Activated CD4-positive, alpha-beta T cell treated with anti-CD3 and anti-CD28 coated beads, Interleukin-2, amount 10 ng/mL, durations not matched to agents 24 days and 14 days (primary cell): ENCODE measurements at places on chromosomes 3 and 15. TPM values are rescaled to one million over a fixed set of nuclear protein-coding genes. Genes with fewer than 3 reads are reported as not detected.

Gene OXTR
- total RNA-seq: 0.70 and 0.78 TPM in 2 replicates

Gene ZDHHC3
- 42.0 and 46.2 TPM in 2 replicates for total RNA-seq

Gene CCDC33
- not detected in 2 replicates for total RNA-seq

Gene CFAP100
- total RNA-seq: not detected in 2 replicates

Gene CXCR6
- 15.2 TPM in 2 replicates for total RNA-seq

Gene ASB14
- not detected in 2 replicates for total RNA-seq

Gene MYO5A
- 19.8 and 23.7 TPM in 2 replicates for total RNA-seq

Gene MCF2L2
- total RNA-seq: 4.2 and 4.8 TPM in 2 replicates

Gene SLC35G2
- 3.4 and 3.8 TPM in 2 replicates for total RNA-seq

Gene KCNMB3
- 0.19 and 0.70 TPM in 2 replicates for total RNA-seq

Gene ZNF620
- total RNA-seq: 4.9 and 5.6 TPM in 2 replicates

Gene AQP9
- 0.26 TPM in 2 replicates for total RNA-seq

DNA sequence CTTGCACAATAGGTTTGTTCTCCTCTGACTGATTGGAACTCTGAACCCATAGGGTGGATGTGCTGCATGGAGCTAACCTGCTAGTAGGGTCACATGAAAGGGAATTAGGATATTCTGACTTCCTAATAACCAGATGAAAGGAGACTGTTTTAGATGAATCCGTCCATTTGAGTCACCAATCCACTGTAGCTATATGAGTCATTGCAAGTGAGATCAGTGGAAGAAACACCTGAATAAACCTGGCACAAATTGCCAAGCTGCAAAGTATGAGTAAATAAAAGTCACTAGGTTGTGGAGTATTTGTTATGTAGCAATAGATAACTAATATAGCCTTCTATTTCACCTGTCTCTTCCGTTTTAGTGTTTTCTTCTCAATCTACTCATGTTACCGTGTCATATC is 584.4 kb downstream of the PDCD6IP start:
- DNase-seq: no peak
- H3K4me3 ChIP-seq: no peak overlapping the region
- no peaks in the 10 kb centered on the region for H3K27me3 ChIP-seq
- no peaks in the 10 kb centered on the region for H3K36me3 ChIP-seq
- H3K4me1 ChIP-seq: no peaks in the 10 kb centered on the region
- H3K27ac ChIP-seq: no peak overlapping the region

- no peaks in the 10 kb centered on the region for H3K36me3 ChIP-seq
- no peak for DNase-seq
- no peaks in the 10 kb centered on the region for H3K4me1 ChIP-seq
- H3K4me3 ChIP-seq: no peak overlapping the region
- no peak overlapping the region for H3K27ac ChIP-seq
- H3K27me3 ChIP-seq: peaks cover 12% of the 10 kb centered on the region
These were observed 249.9 kb downstream of the CADPS start for GRCh38 chr3:62625268-62625667.

- peaks cover 1% of the 10 kb centered on the region for H3K27me3 ChIP-seq
- H3K4me3 ChIP-seq: no peak overlapping the region
- DNase-seq: no peak
- peaks cover 14% of the 10 kb centered on the region for H3K4me1 ChIP-seq
- H3K27ac ChIP-seq: no peak overlapping the region
- no peaks in the 10 kb centered on the region for H3K36me3 ChIP-seq
These were observed 29.5 kb downstream of the GALNT15 start for GRCh38 chr3:16203671-16204629.

DNA sequence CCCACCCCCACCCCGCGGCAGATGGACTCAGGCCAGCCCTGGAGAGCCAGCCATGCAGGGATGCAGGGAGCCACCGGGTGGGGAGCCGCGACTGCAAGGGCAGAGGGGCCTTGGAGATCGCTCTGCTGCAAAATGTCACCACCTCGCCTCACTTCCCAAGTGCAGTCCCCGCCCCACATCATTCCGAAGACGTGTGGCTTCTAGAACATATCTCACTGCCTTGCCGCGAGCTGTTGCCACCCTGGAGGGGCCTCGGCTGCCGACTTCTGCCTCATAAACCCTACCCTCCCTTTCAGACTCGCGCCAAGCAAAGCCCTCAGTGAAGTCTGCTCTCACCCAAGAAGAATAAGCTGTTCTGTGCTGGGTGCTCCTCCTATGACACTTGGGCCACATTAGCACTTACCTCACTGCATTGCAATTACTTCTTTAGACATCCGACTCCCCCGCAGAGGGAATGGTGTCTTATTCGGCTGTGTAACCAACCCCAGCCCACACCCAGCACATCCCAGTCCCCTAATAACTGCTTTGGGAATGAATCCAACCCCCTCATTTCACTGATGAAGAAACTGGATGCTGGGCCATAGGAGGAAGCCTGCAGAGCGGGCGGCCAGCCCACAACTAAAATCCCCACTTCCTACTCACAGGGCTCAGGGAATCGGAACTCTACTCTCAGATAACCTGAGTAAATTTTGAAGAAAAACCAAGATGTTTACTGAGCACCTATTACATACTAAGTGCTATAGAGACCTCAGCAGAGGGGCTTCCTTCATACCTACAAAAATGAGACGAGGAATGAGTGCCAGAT is 8.6 kb downstream of the TLE3 start:
- peaks cover 94% of the 10 kb centered on the region for H3K36me3 ChIP-seq
- no peak for DNase-seq
- H3K4me3 ChIP-seq: no peak overlapping the region
- H3K27ac ChIP-seq: no peak overlapping the region

- peaks cover 44% of the 10 kb centered on the region for H3K4me1 ChIP-seq
- no peaks in the 10 kb centered on the region for H3K27me3 ChIP-seq
These were observed 51.6 kb downstream of the SUCLG2 start for GRCh38 chr3:67602816-67603215.

DNA sequence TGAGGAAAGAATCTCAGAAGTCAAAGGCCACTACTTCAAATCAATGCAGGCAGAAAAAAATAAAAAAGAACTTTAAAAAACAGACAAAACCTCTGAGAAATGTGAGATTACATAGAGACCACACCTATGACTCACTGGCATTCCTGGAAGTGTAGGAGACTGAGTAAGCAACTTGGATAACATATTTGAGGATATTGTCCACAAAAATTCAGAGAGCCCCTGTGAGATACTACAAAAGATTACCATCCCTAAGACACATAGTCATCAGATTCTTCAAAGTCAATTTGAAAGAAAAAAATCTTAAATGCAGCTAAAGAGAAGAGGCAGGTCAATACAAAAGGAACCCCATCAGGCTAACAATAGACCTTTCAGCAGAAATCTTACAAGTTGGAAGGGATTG is 887.3 kb downstream of the NTRK3 start:
- no peak overlapping the region for H3K4me3 ChIP-seq
- DNase-seq: no peak
- no peak overlapping the region for H3K27ac ChIP-seq
- no peaks in the 10 kb centered on the region for H3K4me1 ChIP-seq
- H3K27me3 ChIP-seq: no peaks in the 10 kb centered on the region

DNA sequence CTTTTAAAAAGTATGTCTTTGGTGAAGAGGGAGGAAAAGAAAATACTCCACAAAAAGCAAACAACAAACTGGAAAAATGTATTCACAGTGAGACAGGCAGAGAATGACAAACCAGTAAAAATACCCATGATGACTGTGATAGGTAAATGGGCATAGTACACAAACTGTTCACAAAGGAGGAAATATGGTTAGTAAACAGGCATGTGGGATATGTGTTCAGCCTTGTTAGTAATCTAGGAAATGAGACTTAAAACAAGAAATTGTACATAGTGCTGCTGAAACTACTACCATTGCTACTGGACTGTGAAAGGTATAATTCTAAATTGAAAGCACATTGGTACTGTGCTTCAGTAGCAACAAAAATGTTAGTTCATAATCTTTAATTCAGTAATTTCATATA is 50.1 kb downstream of the UBE2E2 start:
- DNase-seq: no peak
- no peaks in the 10 kb centered on the region for H3K27me3 ChIP-seq
- H3K4me3 ChIP-seq: no peak overlapping the region
- no peak overlapping the region for H3K27ac ChIP-seq
- no peaks in the 10 kb centered on the region for H3K36me3 ChIP-seq

DNA sequence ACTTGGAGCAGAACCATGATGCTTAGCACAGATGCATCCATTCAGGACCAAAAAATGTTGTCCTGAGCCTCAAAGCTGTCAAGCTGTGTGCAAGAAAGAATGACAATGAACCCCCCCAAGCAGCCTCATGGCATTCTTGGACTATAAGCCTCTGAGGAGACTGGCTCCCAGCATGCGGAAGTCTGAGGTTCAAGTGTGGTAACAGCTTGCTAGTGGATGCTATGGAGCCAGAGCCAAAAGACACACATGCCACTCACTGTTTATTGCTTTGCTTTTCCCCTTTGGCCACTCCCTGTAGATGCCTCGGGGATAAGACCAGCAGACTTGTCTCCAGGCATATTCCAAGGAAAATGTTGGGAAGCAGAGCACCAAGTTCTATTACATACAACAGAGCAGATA is 38.2 kb upstream of the SNRK start:
- peaks cover 32% of the 10 kb centered on the region for H3K4me1 ChIP-seq
- peaks cover 5% of the 10 kb centered on the region for H3K27me3 ChIP-seq
- H3K4me3 ChIP-seq: no peak overlapping the region
- DNase-seq: no peak

DNA sequence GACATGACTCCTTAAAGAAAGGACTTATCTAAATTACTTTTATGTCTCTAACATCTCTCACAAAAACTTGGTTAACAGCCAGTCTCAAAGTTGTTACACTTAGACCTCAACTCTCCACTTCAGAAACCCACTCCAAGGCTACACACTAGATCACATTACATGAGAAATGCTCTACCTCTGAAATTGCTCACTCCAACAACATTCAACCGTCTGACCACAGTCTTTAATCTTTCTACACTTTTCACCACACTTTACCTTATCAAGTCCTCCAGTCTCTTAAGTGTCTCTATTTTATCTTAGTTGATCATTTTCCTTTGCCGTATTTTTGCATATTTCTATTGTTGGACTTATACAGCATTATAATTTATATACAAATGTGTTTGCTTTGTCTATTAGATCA is 5.8 kb downstream of the SLC12A6 start:
- peak overlapping the region; percentile 85 for H3K27ac ChIP-seq
- H3K36me3 ChIP-seq: peaks cover 11% of the 10 kb centered on the region
- DNase-seq: peak; percentile 67
- H3K4me1 ChIP-seq: peaks cover 60% of the 10 kb centered on the region

DNA sequence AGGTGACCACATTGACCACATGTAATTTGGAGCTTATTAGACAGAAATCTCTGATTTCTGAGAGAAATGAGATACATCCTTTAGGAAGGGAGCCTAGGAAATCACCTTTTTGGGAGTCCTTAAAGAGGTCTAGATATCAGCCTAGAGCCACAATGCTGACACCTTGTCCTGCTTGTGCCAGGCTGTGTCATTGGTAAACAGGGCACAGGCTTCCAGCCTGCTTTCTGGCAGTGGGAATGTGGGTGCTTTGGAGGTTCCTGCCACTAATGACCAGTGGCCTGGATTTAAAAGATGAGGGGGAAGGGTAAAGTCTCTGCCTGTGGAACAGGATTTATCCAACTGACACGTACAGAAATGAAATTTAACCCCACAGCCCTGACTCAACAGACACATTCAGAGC is 169.8 kb upstream of the KBTBD8 start:
- no peak for DNase-seq
- no peak overlapping the region for H3K27ac ChIP-seq
- H3K36me3 ChIP-seq: no peaks in the 10 kb centered on the region
- H3K27me3 ChIP-seq: peaks cover 8% of the 10 kb centered on the region
- no peaks in the 10 kb centered on the region for H3K4me1 ChIP-seq

DNA sequence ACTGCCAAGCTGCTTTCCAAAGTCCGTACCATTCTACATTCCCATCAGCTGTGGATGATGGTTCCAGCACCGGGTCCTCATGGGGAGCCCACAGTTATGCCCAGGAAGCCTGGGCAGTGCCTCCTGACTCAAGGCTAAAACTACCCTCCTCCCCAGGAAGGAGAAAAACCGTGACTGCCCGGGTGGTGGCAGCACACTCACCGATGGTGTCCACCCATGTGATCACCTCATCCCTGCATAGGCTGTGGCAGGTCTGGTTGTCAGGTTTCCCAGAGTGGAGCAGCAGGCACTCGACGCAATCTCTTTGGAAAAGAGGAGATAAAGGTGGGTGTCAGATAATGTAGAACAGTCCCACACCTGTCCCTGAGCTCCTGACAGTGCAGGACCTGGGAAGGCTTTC is 38.6 kb downstream of the UMPS start:
- H3K36me3 ChIP-seq: no peaks in the 10 kb centered on the region
- H3K27me3 ChIP-seq: peaks cover 16% of the 10 kb centered on the region

DNA sequence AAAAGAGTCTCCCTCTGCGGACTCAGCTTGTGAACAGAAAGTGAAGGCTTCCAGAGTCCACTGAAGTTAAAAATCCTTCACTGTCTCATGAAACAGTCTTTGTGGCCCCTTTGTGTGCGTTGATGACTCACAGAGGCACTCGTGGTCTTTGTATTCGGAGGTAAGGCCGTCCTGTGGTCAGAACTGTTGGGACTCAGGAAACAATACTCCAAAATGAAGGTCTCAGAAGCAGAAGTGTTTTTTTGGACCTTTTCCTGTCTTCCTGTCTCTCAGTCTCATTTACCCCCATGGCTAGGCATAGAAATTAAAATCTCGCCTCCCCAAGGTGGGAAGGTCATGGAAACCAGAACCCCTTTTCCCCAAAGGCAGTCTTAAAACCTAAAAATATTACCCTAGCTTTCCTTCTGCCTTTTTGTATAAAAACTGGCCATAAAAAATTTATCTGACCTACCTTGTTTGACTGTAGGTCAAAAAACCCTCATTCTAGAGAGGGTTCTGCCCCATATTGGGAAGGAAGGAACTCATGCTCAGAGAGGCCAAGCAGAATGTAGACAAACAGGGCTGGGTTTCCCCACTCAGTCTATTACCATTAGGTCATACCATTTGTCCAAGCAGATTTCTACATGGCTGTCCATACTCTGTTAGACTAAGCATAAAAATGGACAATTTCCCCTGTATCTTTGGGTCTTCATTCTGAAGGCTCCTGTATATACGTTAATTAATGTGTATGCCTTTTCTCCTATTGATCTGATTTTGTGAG is 19.1 kb upstream of the EPB42 start:
- DNase-seq: no peak
- H3K27me3 ChIP-seq: no peaks in the 10 kb centered on the region
- peak overlapping the region; percentile 7 for H3K27ac ChIP-seq

DNA sequence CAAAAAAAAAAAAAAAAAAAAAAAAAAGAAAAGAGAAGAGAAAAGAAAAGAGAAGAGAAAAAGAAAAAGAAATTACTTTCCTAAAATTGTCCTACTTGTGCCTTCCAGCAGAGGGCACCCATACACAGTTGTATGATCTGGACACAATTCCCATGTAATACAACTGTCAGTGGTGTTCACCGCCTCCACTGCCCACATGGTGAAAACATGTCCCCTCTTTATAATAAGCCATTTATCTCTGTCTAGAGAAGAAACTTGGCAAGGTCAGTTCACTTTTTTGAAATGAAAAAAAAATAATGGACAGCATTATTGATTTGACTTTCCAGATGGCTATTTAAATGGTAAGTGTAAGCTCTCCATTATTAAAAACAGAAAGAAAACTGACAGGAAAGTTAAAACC is 459.4 kb downstream of the GBE1 start:
- H3K27ac ChIP-seq: no peak overlapping the region
- no peaks in the 10 kb centered on the region for H3K27me3 ChIP-seq
- H3K4me1 ChIP-seq: no peaks in the 10 kb centered on the region
- peak; percentile 65 for DNase-seq
- no peaks in the 10 kb centered on the region for H3K36me3 ChIP-seq
